ENCODE measurements at places on chromosomes 16 and 17. TPM values are rescaled to one million over a fixed set of nuclear protein-coding genes. Genes with fewer than 3 reads are reported as not detected.

- H3K4me3 ChIP-seq, result peak within 1 kb of the TSS; percentile 67
- H3K27ac ChIP-seq, result peak within 1 kb of the TSS; percentile 93
- peaks cover 46% of the 10 kb centered on the region for H3K4me1 ChIP-seq
- peaks cover 31% of the 10 kb centered on the region for H3K36me3 ChIP-seq
- DNase-seq, result peak; percentile 93
Measured at GRCh38 chr17:80220054-80220735, at the start of the genes SGSH and SLC26A11. Gene SGSH, minus strand, starts transcription at chr17:80220333. Its CDS starts 20 bp downstream, at chr17:80220313. Gene SLC26A11, plus strand, starts transcription at chr17:80220427. Its CDS starts 1,134 bp downstream, at chr17:80221561.

DNA sequence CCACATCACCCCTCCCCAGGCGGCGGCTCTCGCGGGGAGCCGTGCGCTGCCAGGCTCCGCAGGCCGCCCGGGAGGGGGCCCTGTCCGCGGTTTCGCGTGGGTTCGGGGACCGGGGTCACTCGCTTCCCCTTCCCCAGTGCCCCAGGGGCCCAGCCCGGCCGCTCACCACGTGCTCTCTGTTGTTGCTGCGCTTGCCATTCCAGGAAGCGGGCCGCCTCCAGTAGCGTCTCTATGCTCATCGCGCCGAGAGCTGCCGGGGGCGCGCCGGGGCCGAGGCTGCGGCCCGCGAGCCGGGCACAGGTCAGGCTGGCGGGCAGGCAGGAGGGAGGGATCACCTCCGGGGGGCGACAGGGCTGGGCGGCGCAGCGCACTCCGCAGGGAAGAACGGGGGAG is 390 bp downstream of the MNT start:
- H3K36me3 ChIP-seq, result no peaks in the 10 kb centered on the region
- peak overlapping the region; percentile 100 for H3K27ac ChIP-seq
- H3K4me1 ChIP-seq, result peaks cover 68% of the 10 kb centered on the region
- no peaks in the 10 kb centered on the region for H3K27me3 ChIP-seq
- peak overlapping the region; percentile 81 for H3K4me3 ChIP-seq
- peak; percentile 54 for DNase-seq

ABCC12 gene
- not detected for total RNA-seq

DNA sequence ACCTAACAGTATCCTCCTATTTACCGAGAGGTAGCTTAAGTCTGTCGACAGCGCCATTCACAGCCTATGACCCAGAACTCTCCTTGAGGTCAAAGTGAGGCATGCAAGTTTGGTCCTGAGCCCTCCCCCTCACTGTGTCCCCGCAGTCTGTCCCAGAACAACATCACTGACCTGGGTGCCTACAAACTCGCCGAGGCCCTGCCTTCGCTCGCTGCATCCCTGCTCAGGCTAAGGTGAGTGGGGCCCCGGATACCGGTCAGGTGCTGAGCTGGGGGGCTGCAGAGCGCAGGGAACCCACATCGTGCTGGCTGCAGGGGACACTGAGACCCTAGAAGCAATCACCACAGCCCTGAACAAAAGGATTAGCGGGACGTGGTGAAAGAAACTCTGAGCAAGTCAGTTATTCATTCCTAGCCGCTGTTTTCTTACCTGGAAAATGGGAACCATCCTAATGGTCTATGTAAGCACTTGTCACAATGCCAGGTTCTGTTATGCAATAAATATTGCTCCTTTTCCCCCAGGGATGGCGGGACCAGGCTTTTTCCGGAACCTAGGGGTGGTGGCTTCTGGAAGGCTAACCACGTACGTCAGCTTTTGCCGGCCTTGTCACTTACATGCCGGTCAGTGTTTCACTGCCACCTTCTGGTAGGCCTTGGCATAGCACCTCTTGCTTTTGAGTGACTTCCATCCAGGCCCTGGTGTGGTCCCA is 23.8 kb downstream of the DEXI start:
- peak; percentile 95 for DNase-seq
- H3K27me3 ChIP-seq, result no peaks in the 10 kb centered on the region
- peaks cover 44% of the 10 kb centered on the region for H3K36me3 ChIP-seq
- peak overlapping the region; percentile 54 for H3K27ac ChIP-seq
- no peak overlapping the region for H3K4me3 ChIP-seq

- peaks cover 7% of the 10 kb centered on the region for H3K36me3 ChIP-seq
- H3K4me1 ChIP-seq, result peaks cover 75% of the 10 kb centered on the region
- peaks cover 45% of the 10 kb centered on the region for H3K27me3 ChIP-seq
- H3K4me3 ChIP-seq, result peak overlapping the region; percentile 51
Measured at GRCh38 chr17:39667262-39667944, 850 bp upstream of the PNMT start.

CDH11 gene
- 81.7 TPM for total RNA-seq

FNDC8 gene
- total RNA-seq, result not detected

DNA sequence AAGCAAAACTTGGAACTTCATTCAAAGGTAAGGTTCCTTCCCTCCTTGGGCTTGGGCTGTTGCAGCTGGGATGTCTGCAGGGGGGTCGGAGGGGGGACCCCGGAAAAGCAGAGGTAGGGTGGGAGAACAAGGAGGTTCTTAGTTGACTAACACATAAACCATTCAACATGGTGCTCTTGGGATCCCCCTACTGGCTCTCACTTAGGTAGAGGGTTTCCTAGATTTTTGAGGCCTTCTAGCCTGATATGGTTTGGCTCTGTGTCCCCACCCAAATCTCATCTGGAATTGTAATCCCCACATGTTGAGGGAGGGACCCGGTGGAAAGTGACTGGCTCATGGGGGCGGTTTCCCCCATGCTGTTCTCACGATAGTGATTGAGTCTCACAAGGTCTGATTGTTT is 93.9 kb downstream of the RGS9 start:
- H3K4me3 ChIP-seq, result no peak overlapping the region
- DNase-seq, result no peak
- H3K36me3 ChIP-seq, result no peaks in the 10 kb centered on the region
- peaks cover 14% of the 10 kb centered on the region for H3K4me1 ChIP-seq
- peaks cover 21% of the 10 kb centered on the region for H3K27me3 ChIP-seq
- no peak overlapping the region for H3K27ac ChIP-seq

DNA sequence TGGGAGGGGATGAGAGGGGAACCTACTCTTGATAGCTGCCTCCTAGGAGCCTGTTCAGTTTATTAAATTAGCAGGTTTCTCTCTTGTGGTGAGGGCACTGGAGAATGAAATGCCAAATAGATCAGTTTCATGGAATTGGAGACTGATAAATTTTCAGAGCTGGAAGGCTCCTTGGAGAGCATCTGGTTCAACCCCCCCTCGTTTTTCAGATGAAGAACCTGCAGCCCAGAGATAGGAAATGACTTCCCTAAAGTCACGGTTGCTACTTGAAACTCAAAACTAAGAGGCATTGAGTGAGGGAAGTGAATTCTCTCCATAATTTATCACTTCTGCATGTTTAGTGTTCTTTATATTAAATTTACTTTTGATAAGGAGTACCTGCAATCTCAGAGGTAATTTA is 366.0 kb upstream of the CCL2 start:
- H3K36me3 ChIP-seq, result no peaks in the 10 kb centered on the region
- no peak for DNase-seq
- no peak overlapping the region for H3K27ac ChIP-seq
- no peak overlapping the region for H3K4me3 ChIP-seq

DNA sequence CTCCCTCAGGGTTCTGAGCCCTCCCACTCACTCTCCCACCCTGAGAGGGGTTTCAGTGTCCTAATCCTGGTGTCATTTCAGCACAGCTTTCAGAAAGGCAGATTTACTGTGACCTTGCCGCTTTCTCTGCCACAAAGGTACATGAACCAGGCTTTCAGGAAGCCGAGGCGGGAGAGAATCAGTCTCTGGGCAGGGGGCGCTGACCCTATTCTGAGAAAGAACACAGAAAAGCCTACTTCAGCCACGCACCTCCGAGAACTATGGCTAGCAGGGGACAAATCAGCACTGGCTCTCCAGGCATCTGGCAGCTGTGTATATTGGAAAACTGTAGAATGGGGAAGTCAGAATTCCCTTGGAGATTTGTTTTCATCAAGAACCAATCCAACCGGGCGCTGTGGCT is 57.7 kb upstream of the BCAR1 start:
- no peak for DNase-seq
- peaks cover 12% of the 10 kb centered on the region for H3K36me3 ChIP-seq
- H3K4me1 ChIP-seq, result peaks cover 62% of the 10 kb centered on the region
- H3K27ac ChIP-seq, result no peak overlapping the region
- H3K27me3 ChIP-seq, result no peaks in the 10 kb centered on the region

GRCh38 chr17:16297367-16298139 is 55.7 kb downstream of the CENPV start:
- no peak overlapping the region for H3K4me3 ChIP-seq
- peak overlapping the region; percentile 78 for H3K27ac ChIP-seq
- no peak for DNase-seq
- H3K4me1 ChIP-seq, result peaks cover 27% of the 10 kb centered on the region
- no peaks in the 10 kb centered on the region for H3K36me3 ChIP-seq

GRCh38 chr16:11473728-11474127 is 113.0 kb downstream of the LITAF start:
- no peaks in the 10 kb centered on the region for H3K27me3 ChIP-seq
- no peaks in the 10 kb centered on the region for H3K4me1 ChIP-seq
- peak overlapping the region; percentile 51 for H3K27ac ChIP-seq
- no peak for DNase-seq
- no peaks in the 10 kb centered on the region for H3K36me3 ChIP-seq

ANKS3 gene
- 79.9 TPM for total RNA-seq

VPS35 gene
- 108 TPM for total RNA-seq

- H3K4me3 ChIP-seq, result no peak overlapping the region
- no peak overlapping the region for H3K27ac ChIP-seq
- no peaks in the 10 kb centered on the region for H3K27me3 ChIP-seq
- DNase-seq, result no peak
- H3K36me3 ChIP-seq, result no peaks in the 10 kb centered on the region
Measured at GRCh38 chr16:88284626-88285513, 97.9 kb upstream of the ZNF469 start.

DNA sequence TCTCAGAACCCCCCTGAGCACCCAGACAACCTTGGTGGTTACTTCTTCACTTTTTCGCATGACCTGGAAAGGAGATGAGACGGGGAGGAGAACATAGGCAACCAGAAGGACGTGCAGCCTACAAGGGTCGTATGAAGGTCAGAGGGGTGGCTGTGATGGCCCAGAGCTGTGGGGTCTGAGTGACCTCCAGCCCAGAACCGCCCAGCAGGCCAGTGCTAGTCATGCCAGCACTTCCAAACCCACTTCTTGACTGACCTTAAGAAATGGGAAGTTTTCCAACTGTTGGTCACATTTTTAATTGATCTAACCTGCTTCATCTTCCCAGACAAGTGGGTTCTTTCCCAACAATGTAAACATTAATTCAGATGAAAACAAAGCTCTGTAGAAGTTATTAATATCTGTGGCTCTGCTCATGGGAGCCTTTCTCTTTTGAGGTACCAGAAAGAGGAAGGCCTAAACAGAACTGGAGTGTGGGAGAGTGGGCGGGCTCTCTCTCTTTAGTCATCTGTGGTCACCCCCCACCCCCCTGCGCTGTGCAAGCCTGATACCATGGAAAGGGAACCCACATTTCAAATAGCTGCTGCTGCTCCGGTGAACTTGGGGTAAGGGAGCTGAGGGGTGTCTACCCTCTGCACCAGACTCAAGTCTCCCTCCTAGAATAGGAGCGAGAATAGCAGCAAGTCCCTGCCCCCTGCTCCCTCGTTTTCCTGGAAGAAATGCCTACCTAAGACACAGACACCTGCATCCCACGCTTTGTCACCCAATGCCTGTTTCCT is 101.6 kb downstream of the RAB11FIP4 start:
- peaks cover 100% of the 10 kb centered on the region for H3K4me1 ChIP-seq
- peak overlapping the region; percentile 36 for H3K27ac ChIP-seq
- H3K4me3 ChIP-seq, result no peak overlapping the region
- DNase-seq, result peak; percentile 43
- peaks cover 10% of the 10 kb centered on the region for H3K27me3 ChIP-seq
